ENCODE measurements at places on chromosomes 13 and 19.

- DNase-seq: no peak
These were observed 2124.4 kb upstream of the PCDH20 start for GRCh38 chr13:63540061-63540460.

GRCh38 chr13:88857256-88857655 lies 1186.1 kb downstream of the SLITRK5 start:
- no peak for DNase-seq

GRCh38 chr19:9883231-9883758 lies 48.2 kb downstream of the PIN1 start:
- DNase-seq: no peak

GRCh38 chr19:16625163-16625958 lies 2.6 kb downstream of the MED26 start:
- DNase-seq: no peak

DNA sequence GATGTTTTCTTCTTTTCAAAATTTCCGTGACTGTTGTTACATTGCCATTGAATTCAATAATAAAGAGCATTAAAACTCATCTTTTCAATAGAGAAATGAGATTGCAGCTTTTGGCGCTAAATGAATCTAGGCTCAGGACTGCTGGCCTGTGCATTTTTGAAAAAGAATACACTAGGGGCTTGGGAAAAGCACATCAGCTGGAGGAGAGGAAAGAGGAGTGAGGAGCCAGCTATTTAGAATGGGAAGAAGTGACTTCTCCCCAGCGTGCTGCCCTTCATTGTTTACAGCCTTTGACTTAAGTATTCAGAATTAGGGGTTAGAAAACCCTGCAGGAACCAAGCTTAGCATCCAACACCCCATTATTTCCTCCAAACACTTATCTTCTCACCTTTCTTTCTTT lies 43.3 kb downstream of the TNFSF11 start:
- no peak for DNase-seq

GRCh38 chr13:110624766-110625756 lies 9.7 kb downstream of the NAXD start:
- no peak for DNase-seq

GRCh38 chr13:27979001-27979643 lies 9.4 kb downstream of the URAD start:
- DNase-seq: peak; percentile 42

DNA sequence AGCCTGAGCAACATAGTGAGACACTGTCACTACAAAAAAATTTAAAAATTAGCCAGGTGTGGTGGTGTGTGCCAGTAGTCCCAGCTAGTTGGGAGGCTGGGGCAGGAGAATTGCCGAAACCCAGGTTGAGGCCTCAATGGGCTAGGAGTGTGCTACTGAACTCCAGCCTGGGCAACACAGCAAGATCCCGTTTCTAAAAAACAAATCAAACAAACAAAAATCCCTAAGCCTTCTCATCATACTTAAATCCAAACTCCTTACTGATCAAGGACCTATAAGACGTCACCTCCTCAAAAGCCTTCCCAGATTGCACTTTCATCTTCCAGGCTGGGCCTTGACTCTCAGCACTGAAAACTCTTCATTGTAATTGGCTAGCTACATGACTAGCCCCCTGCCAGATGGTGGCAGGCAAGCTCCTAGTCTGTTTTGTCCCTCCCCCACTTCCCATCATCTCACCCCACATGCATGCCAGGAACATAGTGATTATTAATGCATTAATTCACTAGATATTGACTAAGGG lies 17.5 kb upstream of the NANOS3 start:
- DNase-seq: no peak

All from transverse colon (tissue), 4 donors.